ENCODE measurements at places on chromosomes 12 and 14.

DNA sequence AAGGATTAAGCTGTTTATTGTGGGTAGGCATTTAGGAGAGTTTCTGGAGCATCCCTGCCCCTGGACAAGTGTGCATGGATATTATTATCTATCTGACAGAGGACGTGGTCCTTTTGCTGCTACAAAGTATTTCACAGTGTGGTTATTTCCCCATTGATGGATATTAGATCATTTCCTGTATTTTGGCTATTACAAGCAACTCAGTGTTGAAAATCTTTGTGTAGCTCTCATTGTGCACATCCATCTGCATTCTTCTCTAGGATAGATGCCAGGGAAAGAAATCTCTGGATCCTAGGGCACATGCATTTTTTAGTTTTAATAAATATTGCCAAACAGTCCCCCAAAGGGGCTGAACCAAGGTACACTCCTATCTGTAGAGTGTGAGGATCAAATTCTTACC is 154.3 kb upstream of the SRRM4 start:
- no peak for DNase-seq

DNA sequence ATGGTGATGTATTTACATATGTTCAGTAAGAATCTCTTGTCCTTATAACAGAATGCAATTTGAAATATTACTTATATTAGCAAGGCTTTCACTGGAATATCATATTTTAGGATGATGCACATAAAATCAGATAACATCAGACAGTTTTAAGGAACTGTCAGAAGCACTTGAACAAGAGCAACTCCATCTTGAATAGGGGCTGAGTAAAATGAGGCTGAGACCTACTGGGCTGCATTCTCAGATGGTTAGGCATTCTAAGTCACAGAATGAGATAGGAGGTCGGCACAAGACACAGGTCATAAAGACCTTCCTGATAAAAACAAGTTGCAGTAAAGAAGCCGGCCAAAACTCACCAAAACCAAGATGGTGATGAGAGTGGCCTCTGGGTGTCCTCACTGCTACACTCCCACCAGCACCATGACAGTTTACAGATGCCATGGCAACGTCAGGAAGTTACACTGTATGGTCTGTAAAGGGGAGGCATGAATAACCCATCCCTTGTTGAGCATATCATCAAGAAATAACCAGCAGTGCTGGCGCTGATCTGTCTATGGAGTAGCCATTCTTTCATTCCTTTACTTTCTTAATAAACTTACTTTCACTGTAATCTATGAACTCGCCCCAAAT is 27.6 kb upstream of the ETV6 start:
- peak; percentile 13 for DNase-seq

GRCh38 chr12:6313326-6313940 is 3.0 kb downstream of the PLEKHG6 start:
- DNase-seq = no peak

DNA sequence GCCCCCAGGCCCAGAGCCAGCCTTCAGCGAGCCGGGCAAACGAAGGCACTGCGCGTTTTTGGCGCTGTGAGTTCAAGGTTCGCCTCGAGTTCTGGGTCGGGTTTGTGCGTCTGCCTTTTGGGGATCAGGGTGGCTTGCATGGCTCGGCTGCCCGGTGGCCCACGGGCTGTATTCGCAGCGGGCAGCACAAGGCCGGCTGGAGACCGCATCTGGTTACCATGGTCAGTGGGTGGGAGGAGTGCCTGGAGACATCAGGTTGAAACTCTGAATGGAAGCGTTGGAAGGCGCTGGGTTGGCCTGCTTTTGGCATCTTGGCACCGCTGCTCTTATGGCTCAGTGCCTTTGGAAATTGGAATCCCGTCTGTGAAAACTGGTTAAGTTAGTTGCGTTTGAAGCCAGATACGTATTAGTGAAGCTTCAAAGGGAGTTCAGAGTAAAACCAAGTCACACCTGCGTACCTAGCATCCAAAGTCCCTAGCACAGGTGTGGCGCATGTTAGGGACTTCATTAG is 50.9 kb downstream of the SNAPC1 start:
- DNase-seq = no peak

- no peak for DNase-seq
Observed at GRCh38 chr12:132197581-132198354, 53.5 kb downstream of the NOC4L start.

DNA sequence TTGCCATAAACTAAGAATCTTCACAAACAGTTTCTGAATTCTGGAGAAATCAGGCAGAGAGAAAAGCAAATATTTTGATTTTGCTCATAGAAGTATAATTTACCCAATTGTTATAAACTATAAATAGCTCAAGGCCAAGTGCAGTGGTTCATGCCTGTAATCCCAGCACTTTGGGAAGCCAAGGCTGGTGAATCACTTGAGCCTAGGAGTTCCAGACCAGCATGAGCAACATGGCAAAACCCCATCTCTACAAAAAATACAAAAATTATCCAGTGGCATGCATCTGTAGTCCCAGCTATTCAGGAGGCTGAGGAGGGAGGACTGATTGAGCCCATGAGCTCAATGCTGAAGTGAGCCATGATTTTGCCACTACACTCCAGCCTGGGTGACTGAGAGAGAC is 19.6 kb upstream of the MMP19 start:
- DNase-seq = peak; percentile 26

- no peak for DNase-seq
Observed at GRCh38 chr12:23259558-23259957, 634.6 kb downstream of the ETNK1 start.

- DNase-seq = no peak
Observed at GRCh38 chr12:49665384-49665783, 41.8 kb downstream of the FMNL3 start.

DNA sequence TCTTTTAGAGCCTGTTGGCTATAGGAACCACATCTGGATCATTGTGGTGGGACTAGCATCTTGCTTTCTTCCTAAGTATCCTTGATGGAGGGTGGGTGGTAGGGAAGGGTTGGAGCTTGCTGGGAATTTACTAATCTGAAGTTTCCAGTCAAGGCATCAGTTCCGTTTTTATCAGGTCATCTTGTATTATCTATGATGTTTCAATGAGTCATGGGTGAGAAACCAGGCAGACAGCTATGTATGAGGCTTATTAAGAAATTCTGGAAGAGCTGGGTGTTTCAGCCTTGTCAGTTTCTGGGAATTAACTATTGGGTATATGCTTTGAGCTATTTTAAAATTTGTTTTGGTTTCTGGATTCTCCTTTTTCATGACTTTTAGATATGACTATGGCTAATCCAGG is 11.3 kb downstream of the TSFM start:
- DNase-seq = peak; percentile 93

GRCh38 chr12:46499226-46499625 is 126.7 kb upstream of the SLC38A2 start:
- DNase-seq = no peak

- no peak for DNase-seq
Observed at GRCh38 chr14:53875324-53875897, 81.2 kb downstream of the BMP4 start.

GRCh38 chr14:97539884-97540283 is 742.7 kb downstream of the VRK1 start:
- no peak for DNase-seq

GRCh38 chr12:56768424-56768823 is 5.3 kb downstream of the HSD17B6 start:
- no peak for DNase-seq

DNA sequence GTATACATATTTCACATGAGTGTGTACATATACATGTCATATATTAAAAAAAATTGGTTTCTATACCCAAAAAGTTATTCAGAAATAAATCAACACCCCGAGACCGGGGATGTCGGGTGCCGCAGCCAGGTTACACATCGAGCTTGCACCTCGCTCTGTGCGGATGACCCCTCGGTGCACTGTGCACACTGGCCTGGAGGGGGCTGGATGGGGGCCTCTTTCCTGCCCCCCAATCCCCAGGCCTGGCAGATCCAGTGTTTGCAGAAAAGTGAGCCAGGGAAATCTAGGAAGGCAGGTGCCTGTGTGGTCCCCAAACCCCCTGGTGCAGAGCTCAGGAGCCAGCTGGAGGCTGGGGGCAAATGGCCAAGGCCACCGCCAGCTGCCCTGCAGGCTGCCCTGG is 27.1 kb upstream of the GPR68 start:
- no peak for DNase-seq

DNA sequence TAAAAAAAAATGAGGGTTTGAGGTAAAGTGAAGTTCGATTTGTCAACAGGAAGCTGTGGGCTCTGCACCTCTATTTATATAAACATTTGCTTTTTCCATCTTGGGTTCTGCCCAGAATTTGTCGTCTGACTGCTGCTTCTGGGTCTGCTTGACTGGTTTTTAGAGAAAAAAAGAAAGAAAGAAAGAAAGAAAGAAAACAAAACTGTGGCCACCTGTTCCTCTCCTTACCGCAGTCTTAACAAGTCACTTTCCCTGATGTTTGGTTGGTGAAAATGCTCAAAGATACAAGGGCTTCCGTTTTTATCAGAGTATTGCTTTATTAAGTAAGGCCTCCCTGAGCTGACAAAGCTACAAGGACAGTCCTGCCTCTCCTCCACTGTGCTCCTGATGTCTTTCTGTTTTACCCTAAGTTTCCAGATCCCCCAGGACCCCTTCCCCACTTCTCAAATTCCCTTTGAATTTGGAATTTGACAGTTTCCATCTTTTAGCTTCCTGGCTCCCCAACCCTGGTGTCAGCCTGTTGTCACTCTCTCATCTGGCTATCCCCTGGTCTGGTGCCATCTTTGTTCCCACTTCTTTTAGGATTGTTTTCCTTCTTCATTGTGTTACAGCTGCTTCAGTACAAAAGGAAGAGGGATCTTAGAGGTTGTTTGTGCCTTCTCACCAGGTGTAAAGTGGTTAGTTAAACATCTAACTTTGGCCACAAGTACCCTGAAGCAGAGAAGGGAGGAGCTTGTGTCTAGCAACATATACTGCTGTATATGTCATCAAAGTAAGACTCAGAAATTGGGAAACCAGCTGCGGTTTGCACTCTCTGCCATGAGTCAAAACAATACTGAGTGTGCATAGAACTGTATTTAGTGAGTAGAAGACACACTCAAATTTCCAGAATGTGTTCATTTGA is 18.0 kb downstream of the MFAP5 start:
- DNase-seq = peak; percentile 5

GRCh38 chr12:83036847-83037246 is 350.1 kb downstream of the TMTC2 start:
- no peak for DNase-seq

- peak; percentile 38 for DNase-seq
Observed at GRCh38 chr12:107478881-107479280, 206.7 kb upstream of the PWP1 start.

DNA sequence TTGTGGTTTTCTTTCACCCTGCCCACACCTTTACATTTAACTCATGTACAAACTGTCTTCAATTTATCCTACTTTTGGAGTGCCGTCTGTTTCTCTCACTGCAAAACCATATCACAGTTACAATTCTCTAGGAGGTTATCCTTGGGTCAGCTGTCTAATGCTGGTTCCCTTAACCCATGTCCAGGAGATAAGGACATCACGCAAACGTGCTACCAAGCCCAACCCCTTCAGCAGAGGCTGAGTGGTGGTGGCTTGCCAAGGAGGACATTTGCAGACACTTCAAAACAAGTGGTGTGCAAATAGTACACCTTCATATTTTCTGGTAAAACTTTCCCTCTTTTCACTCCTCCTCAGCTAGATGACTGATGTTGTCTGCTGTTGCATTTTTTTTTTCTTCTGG is 167.9 kb downstream of the PAX9 start:
- peak; percentile 7 for DNase-seq

- no peak for DNase-seq
Observed at GRCh38 chr12:117889098-117889497, 79.7 kb downstream of the KSR2 start.

DNA sequence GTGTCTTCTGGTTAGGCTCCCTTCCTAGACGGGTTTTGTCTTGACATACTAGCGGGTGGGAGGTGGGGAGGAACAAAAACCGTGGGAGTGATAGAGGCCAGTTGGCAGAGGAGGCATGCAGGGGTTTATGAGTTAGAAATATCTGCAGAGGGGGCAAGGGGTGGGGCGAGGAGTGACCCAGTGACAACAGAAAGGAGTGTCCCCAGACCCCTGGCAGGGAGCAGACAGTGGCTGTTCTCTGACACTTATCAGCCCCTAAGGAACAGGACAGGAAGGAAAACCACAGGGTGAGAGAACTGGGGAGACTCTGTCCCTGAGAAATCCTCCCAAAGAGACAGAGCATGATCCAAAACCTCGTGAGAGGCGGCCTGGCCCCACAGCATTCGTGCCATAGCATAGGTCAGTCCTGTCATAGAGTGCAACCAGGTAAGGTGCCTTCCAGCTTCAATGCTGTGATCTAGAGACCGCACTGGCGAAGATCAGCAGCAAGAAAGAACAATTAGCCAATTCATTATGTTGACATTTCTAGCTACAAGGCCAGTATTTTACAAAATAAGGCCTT is 141.4 kb downstream of the CRADD start:
- peak; percentile 32 for DNase-seq

DNA sequence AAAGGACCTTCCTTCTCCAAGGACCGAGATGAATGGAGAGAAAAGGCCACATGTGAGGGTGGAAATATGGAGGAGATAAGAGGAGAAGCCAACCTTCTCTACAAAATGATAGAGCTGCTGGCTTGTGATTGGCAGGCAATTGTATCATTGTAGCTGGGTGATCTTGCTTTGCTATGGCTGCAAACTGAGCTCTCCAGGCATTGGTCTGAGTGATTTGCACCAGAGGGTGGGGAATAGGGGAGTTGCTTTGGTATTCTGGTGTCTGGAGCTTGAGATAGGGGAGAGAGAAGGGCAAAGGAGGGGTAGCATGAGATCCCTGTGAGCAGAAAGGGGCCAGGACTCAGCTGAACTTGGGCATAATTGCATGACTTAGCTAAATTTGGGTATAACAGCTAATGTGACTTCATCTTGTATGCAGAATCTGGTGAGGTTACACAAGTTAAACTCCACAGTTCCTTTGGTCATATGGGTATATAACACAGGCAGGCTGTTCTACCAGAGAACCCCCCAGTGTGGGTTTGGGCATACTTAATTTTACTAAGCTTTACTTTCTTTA is 72.0 kb downstream of the FOS start:
- DNase-seq = no peak

- DNase-seq = peak; percentile 16
Observed at GRCh38 chr12:69966839-69967238, 141.8 kb downstream of the MYRFL start.

DNA sequence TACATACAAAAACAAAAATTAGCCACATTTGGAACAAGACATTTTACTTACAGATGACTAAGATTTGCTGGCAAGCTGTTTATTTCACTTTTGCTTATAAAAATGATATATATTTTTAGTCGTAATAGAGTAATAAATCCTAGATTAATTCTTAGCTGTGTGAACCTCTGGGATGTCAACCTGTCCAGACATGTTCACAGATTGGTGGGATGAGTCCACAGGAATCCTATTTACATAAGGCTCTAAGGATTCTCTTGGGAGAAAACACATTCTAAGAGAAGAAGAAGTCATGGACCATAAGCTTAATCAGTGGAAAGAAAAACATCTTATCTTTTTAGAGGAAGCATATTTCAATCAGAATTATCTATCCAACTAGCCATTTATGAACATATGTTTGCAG is 797.4 kb downstream of the C12orf50 start:
- DNase-seq = peak; percentile 27
